ENCODE measurements at places on chromosomes 12 and 14. TPM values are rescaled to one million over a fixed set of nuclear protein-coding genes. Genes with fewer than 3 reads are reported as not detected.

Gene GARIN6
- polyA plus RNA-seq, result not detected

Gene CMA1
- not detected for polyA plus RNA-seq

Gene HOXC9
- polyA plus RNA-seq, result not detected

Gene GNB3
- polyA plus RNA-seq, result 18.8 TPM

Gene PARP11
- 20.3 TPM for polyA plus RNA-seq

Gene OR4E2
- polyA plus RNA-seq, result not detected

Gene C12orf60
- 3.8 TPM for polyA plus RNA-seq

Gene P3H3
- polyA plus RNA-seq, result 66.1 TPM

Gene CCDC60
- polyA plus RNA-seq, result not detected

Gene B3GNT4
- 1.8 TPM for polyA plus RNA-seq

Gene A2M
- polyA plus RNA-seq, result not detected

Gene AQP6
- not detected for polyA plus RNA-seq

Gene KLRK1
- polyA plus RNA-seq, result 14.9 TPM

Gene CFAP54
- 1.1 TPM for polyA plus RNA-seq

All from neural cell (in vitro differentiated cells).